Iris pigment epithelial cell (primary cell): ENCODE measurements at places on chromosomes 6 and 20.

DNA sequence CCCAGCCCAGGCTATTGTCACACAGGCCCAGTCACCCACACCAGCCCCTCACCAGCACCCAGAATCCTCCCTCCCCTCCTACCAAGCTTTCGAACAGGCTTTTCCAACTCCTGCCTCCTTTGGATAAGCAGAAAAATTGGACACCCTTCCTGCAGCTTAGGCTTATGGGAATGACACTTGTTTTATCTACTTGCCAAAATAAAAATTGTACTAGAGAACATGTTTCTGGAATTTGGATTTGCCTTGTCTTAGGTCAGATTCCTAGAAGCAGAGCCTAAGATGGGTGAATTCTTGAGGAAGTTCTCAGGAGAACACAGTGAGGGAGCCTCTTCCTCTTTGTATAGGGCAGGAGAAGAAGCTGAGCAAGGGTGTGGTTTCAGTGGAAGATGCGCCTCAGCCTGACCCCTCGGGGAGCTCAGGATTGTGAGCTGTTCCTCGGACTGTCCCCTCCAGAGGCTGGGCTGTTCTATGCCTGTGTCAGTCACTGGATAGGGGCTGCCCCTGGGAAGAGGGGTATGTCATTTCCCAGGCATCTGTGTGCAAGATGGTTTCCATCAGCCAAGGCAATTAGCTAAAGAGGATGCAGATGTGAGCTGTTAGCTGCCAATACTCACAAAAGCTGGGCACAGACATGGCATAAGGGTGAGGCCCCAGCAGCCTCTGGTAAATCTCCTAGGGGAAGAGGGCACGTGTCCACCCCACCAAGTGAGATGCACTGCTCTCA is 33.9 kb downstream of the ITPR3 start:
- no peak for DNase-seq

DNA sequence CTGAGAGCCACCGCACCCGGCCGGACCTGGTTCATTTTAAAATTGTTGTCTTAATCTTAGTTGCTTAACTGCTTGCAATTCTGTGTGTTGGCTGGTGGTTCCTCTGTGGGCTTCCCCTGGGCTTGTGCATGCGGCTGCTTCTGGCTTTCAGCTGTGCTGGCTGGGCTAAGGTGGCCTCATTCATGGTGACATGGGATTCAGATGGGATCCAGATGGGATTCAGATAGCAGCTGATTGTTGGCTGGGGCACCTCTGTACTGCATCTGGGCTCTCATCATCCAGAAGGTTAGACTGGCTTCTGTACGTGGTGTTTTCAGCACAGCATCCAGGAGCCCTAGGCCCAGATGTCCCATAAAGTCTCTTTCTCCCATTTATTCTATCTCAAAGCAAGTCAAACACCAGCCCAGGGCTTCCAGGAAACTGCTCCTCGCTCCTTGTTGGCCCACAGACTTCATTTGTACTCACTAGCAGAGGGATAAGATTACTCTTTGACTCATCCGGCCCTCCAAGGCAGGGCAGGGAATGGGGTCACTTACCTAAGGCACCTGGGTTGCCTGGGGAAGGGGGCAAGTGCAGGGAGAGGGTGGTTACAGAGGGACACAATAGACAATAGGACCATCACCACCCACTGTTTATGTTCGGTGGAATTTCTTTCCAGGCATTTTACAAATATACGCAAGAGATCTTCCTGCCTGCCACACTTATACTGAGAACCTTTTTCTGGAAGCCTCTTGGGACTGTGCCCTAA is 10.2 kb upstream of the PEDS1 start:
- no peak for DNase-seq

DNA sequence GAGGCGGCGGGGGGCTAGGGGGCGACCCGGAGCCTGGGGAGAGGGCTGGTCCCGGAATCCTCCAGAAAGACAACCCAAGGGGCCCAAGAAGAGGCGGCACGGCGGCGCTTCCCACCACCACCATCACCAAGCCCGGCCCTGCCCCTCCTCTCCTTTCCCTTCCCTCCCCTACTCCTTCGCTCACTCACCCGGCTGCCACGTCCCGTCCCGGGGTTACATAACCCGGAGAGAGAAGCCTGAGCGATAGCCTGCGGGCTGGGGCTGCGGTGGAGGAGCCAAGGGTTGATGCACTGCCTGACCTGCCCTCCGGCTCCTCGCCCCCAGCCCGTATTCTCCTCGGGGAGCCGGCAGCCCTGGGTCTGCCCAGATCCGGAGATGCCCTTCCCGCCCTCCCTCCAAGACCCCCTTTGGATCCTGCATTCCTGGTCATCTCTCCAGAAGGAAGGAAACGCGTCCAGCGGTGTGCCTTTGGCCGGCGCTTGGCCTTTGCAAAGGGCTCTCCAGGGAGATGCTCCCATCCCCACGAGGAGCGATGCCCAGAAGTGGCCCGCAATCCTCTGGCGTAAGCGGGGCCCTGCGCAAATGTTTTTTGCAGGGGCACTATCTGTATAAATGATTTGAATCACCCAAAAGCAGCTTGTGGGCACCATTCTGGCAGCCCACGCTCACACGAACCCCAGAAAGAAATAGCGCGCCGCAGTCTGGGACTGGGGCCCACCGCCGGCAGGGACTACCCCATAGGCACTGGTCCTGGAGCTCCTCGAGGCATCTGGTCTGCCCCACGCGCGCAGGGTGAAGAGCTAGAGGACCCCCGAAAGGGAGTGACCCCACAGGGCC is 4.6 kb upstream of the CPXM1 start:
- DNase-seq: no peak

DNA sequence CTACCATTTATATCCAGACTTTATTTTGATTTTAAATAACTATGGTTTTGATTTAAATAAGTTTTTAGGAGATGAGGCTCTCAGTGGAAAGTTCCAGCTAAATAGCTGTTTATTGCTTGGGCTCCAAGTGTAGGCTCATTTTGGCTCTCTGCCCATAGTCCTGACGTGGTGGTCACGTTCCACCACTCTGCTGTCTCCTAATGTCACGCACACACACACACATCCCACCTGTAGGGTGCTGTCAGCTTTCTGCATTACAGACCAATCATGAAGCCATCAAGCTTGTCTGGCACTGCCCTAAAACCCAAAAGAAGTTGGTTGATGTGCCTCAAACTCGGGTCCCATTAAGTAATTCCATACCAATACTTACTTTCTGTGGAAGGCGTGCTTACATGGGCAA is 45.4 kb downstream of the PANK2 start:
- DNase-seq: no peak

- DNase-seq: no peak
These were observed 20.9 kb downstream of the DEK start for GRCh38 chr6:18243302-18243893.

- DNase-seq: no peak
These were observed 62.2 kb upstream of the PDE10A start for GRCh38 chr6:165725201-165725600.

- DNase-seq: no peak
These were observed 287.7 kb downstream of the TAF4 start for GRCh38 chr20:61777773-61778494.

GRCh38 chr6:148535976-148536375 is 193.3 kb downstream of the SASH1 start:
- DNase-seq: no peak

- no peak for DNase-seq
These were observed 96.6 kb upstream of the NXT1 start for GRCh38 chr20:23254034-23254433.

GRCh38 chr20:24318569-24319352 is 150.7 kb upstream of the SYNDIG1 start:
- no peak for DNase-seq

DNA sequence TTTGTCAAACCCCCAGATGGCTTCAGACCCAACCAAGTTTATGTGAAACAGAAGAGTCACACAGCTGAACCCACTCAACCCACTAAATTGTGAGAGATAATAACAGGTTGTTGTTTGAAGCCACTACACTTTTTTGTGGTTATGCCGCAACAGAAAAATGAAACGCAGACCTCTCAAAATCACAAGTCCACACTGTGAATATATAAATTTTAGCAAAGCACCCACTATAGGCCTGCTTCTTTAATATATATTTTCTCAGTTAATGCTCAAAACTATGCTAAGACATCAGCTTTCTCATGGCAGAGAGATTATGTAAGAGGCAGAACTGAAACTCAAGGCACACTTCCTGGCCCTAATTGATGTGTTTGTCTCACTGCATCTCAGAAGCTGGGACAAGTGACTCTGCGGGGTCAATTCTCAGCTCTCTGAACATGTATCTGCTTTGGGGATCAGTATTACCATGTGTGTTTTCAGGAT is 27.7 kb downstream of the MAP3K5 start:
- DNase-seq: no peak

DNA sequence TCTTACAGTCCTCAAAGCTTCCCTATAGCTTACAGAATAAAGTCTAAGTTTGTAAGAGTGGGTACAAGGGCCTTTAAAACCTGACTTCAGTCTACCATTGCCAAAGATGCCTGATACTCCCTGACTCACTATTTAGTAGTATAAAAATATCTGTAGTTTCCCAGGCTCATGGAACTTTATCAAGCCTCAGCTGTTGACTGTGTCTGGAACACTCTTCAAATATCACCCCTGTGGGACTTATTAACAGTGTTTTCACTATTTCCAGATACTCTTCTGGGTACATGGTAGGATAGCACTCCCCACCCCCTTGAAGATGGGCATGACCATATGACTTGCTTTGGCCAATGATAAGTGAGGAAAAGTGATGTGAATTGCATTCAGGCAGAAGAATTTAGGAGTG is 105.3 kb upstream of the TENT5A start:
- no peak for DNase-seq

DNA sequence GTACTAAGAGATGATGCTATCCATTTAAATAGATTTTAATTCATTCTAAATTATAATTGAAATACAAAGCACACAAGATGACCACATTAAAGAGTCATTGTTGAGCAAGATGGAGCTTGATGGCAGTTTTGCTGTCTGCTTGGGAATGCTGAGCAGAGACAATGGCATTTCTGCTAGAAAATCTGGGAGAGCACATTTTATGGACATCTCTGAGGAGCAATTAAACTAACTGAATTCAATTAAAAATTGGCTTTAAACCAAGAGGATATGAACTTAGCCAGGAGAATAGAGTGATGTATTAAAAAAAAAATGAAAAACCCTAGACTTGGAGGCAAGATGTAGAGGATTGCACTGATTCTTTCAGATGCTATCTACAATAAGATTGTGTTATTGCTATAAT is 19.1 kb upstream of the ADGRB3 start:
- no peak for DNase-seq
